ENCODE measurements at places on chromosomes 13 and 19.

DNA sequence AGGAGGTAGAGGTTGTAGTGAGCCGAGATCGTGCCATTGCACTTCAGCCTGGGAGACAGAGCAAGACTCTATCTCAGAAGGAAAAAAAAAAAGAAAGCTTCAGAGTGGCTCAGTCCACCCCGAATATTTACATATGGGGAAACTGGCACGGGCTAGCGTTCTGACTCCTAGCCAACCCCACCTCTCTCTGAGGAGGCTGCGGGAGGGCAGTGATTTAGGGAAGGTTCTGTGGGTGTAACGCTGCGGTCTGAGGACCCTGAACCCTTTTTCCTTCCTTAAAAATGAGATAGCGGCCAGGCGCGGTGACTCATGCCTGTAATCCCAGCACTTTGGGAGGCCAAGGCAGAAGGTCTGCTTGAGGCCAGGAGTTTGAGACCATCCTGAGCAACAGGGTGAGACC lies 5.0 kb downstream of the LRRC25 start:
- no peak for DNase-seq

- DNase-seq, result no peak
Observed at GRCh38 chr19:58409010-58409790, 751 bp downstream of the ZNF584 start.

GRCh38 chr13:44719857-44720671 lies 143.9 kb upstream of the TSC22D1 start:
- DNase-seq, result no peak

GRCh38 chr19:9797871-9798270 lies 21.0 kb downstream of the FBXL12 start:
- no peak for DNase-seq

- DNase-seq, result no peak
Observed at GRCh38 chr13:36212789-36213188, 1.6 kb downstream of the SOHLH2 start.

DNA sequence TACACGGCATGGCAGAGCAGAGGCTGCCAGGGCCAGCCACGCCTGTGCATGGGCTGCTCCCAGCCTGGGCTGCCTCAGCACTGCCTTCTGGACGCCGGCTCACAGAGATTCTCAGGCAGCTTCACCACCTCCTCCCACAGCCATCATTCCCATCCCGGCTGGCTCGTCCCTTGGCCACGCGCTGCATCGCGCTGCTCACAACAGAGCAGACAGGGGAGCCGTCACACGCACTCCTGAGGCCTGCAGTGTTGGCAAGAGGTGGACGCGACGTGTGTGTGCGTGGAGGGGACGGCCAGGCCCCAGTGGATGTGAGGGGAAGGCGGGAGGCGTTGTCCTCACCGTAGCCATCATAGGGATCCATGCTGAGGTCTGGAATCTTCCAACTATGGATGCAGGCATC lies 7.6 kb upstream of the PRKD2 start:
- no peak for DNase-seq

GRCh38 chr13:21913010-21913409 lies 242.1 kb downstream of the FGF9 start:
- no peak for DNase-seq

GRCh38 chr13:40170982-40171381 lies 495.5 kb downstream of the FOXO1 start:
- DNase-seq, result no peak

- no peak for DNase-seq
Observed at GRCh38 chr13:45100573-45101262, 19.6 kb upstream of the GTF2F2 start.

Measured in left kidney (tissue), 8 donors.